Nephron progenitor cell (in vitro differentiated cells): ENCODE measurements at places on chromosomes 12 and 14.
A peak's percentile ranks its signal among the peaks of the same experiment; 100 is the strongest.

DNA sequence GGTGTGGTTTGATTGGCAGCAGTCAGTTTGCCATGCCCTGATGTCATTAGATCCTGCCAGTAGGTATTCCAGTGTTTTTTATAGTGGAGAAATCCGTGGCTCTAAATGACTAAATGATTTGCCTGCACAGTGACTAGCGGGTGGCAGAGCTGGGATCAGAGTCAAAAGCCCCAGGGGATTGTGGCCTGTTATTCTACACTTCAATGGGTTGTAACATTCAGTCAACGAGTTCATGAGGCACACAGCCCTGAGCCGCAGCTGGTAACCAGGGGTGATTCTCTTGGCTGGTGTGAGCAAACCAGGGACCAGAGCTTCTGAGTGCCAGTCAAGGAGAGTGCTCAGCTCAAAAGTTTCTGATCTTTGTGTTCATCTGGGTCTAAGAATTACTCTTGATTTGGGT is 1.8 kb downstream of the MYH6 start:
- DNase-seq: no peak

GRCh38 chr12:130480887-130481286 is 143.2 kb downstream of the PIWIL1 start:
- no peak for DNase-seq

- DNase-seq: no peak
These were observed 50.6 kb upstream of the FLRT2 start for GRCh38 chr14:85479306-85479705.

DNA sequence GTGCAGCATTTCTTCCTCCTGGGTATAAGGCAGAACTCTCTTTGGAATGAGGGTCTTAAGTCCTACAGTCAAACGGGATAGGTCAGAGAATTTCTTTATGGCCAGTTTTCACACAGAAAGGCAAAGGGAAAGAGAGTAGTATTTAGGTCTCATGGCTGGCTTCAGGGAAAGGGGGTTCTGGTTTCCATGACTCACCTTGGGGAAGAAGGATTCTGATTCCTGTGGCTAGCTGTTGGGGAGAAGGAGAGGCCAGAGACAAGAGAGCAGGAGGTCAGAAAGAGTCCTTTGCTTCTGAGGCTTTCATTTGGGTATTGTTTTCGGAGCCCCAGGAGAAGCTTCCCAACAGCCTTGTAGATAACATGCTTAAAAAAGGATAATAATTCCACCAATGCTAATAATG is 332.5 kb downstream of the NPAS3 start:
- DNase-seq: no peak

- DNase-seq: no peak
These were observed 45.8 kb downstream of the SINHCAF start for GRCh38 chr12:31280183-31280582.

GRCh38 chr12:131962069-131962468 is 12.3 kb downstream of the EP400 start:
- no peak for DNase-seq

GRCh38 chr14:59576332-59577294 is at the start of gene CCDC175:
Gene CCDC175 (minus strand): TSS chr14:59576812. CDS start chr14:59576775, 37 bp downstream.
- DNase-seq: peak; percentile 97

GRCh38 chr12:42804928-42805327 is 215.4 kb upstream of the PRICKLE1 start:
- no peak for DNase-seq

GRCh38 chr12:31482816-31483215 is 108.1 kb downstream of the DENND5B start:
- no peak for DNase-seq
